Right forelimb (tissue), 1 donor: ENCODE measurements at places on chromosomes 3 and 15.

GRCh38 chr3:184289426-184289938 lies 9.6 kb upstream of the PSMD2 start:
- DNase-seq, result peak; percentile 56

GRCh38 chr3:18830087-18830486 lies 318.2 kb upstream of the KCNH8 start:
- DNase-seq, result no peak

DNA sequence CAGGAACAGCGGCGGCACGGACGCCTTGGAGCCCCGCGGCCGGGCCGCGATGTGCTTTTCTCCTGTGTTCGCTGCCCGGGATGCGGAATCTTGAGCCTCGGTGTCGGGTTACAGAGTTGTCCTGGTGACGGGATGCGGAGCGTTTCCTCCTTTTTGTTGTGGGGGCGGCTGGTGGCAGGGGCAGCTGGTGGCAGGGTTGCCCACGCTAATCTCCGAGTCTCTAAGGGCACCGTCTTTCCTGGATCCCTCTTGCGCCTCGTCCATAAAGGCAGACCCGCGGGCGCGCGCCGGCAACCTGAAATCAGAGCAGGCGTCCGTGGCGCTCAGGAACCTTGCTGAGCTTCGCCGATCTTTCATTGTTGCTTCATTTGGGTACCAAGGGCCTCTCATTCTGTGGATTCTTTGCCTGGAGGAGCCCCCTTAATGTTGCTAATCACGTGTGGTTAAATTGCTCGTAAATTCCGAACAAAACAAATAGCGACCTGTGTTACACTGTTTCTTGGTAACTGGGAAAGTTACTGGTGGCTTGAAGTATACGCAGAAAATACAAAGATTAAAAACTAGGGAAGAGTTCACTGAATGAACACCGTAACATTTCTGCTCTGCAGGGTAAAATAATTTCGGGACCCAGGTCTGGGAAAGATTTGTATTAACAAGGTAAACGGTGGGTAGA lies 844 bp upstream of the PFN2 start:
- peak; percentile 88 for DNase-seq

- DNase-seq, result no peak
These were observed 770 bp downstream of the TBC1D5 start for GRCh38 chr3:17741621-17742101.
